ENCODE measurements at places on chromosomes 12 and 14.

- no peak for DNase-seq
Observed at GRCh38 chr14:92443741-92444140, 69.8 kb upstream of the RIN3 start.

DNA sequence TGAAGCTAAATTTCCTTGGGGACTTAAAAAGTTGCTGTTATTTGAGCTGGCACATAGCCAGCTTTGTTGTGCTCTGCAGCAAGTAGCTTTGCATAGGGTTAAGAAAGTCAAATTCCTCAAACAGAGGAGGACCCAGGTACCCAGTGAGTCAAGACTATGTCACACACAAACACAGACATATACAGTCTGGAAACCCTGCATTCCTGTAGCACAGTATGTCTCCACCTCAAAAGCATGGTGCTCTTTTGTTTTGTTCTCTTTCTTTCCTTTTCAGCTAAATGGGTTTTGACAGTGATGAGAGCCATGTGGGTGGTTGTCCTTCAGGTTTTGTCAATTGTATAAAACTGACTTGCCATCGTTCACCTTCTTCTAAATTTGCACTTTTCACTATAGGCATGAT is 179.6 kb upstream of the DIO2 start:
- no peak for DNase-seq

- no peak for DNase-seq
Observed at GRCh38 chr14:88106377-88106776, 101.4 kb downstream of the GPR65 start.

- no peak for DNase-seq
Observed at GRCh38 chr12:112327209-112327938, 54.9 kb downstream of the HECTD4 start.

DNA sequence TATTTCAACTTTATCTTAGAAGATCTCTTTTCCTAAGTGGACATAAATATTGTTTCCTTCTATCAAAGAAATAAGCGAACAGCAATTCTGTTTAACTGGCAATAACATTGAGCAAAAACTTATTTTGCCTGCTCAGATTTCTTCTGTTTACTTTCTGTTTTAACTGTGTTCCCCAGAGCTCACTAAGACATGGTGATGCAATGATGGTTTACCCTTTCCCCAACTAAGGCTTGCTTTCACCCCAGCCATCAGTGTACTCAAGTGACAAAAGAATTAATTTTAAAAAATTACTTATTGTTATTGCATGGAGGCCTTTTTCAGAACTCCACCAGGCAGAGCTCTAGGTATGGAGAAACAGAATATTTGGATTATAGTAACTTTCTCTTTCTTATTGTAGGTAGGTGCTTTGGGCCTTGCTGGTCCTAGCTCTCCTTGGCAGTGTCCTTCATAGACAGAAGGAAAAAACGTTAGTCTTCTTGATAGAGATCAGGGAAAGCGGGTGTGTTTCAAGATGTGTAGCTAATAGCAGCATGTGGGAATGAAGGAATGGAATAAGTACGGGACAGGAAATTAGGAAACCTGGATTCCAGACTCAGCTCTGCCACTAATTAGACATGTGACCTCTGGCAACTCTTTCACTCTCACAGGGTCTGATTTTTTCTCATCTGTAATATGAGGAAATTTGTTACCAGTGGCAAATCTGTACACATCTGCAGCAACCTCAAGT is 14.6 kb upstream of the DDHD1 start:
- DNase-seq = no peak

- no peak for DNase-seq
Observed at GRCh38 chr12:11824736-11825135, 175.3 kb downstream of the ETV6 start.

DNA sequence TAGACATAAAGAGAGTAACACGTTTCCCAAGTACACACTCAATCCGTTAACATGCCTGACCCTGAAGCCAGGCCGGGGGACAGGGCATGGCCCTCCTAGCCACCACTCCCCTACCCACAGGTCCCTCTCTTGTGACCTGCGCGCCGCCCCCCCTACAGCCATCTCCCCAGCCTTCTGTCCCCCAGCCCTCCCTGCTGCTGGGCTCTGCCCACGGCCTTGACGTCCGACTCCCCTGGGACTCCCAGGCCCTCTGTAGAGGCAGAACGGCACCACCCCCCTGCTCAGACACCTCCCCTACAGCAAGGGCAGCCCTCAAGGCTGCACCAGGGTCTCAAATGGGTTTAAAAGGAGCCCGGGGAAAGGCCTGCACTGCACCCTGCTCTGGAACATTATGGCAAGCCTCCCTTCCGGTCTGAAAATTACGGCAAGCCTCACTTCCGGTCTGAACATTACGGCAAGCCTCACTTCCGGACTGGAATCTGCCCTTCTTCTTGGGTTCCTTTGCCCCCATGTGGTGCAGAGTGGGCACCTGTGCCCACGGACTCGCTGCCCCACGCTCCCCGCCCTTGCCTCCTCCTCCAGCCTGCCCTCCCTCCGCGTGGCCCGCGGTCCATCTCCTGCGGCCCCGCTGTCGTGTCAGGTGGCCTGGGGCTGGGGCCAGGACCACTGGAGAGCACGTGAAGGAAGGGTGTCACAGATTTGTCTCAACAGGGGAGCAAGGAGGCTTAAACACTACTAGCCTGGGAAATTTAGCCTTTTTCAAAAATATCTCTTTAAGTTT is 77.6 kb downstream of the MOK start:
- DNase-seq = no peak

- DNase-seq = peak; percentile 27
Observed at GRCh38 chr12:63826006-63826585, 18.4 kb upstream of the SRGAP1 start.

GRCh38 chr12:121448771-121449315 is 48.9 kb downstream of the RNF34 start:
- DNase-seq = no peak

GRCh38 chr12:48189331-48190125 is 6.1 kb downstream of the CCDC184 start:
- peak; percentile 10 for DNase-seq

- no peak for DNase-seq
Observed at GRCh38 chr14:103889313-103890051, 38.8 kb upstream of the TDRD9 start.

DNA sequence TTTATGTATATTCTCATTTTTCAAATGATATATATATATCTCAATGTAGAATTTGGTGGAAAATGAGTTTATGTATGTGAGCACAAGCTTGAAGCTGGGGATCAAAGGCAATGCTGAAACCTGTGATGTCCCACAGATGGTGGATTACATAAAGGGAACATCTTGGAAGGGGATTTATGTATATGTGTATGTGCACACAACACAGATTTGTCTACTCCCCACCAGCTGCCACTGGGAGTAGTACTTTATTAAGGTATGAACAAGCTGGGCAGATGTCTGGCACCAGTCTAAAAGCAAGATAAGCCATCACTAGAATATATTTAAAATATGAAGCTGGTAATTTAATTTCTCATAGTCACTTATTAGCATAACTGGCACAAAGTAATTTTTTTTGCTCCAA is 895.6 kb downstream of the SLC6A15 start:
- no peak for DNase-seq

DNA sequence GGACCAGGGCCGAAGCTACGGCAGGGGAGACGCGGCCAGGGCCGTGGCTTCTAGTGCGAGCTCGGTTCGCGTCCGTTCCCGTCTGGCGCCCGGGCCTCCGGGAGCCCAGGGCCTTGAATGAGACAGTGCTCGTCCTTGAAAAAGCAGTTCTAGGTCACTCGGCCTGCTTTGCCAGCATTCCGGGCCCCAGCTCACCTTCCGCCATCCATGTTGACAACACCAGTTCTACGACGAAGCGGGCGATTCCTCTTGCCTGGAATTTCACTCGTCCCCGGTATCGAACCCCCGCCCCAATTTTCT is 4.5 kb downstream of the OR10AD1 start:
- peak; percentile 8 for DNase-seq

- DNase-seq = no peak
Observed at GRCh38 chr12:123996581-123996980, 23.6 kb downstream of the ZNF664 start.

GRCh38 chr12:47366157-47366556 is 286.4 kb upstream of the AMIGO2 start:
- DNase-seq = no peak

- DNase-seq = no peak
Observed at GRCh38 chr12:3987571-3987970, 114.4 kb upstream of the PARP11 start.

DNA sequence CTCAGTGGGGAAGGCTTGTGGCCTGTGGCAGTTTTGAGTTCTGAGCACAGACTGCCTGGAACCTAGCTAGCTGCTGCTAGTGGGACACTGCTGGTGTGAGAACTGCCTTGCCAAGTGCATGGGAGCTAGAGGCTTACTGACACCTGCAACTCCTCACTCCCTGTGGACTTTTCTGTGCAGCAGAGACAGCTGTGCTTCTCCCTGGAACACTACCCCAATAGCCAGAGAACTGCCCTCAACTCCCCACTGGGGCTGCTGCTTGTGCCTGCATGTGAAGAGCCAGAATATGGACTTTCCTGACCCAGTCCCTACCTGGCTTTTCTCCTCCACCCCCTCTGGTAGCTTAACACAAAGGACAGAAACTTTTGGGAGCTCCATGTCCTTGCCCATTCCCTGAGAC is 222.6 kb downstream of the ADGRD1 start:
- no peak for DNase-seq

DNA sequence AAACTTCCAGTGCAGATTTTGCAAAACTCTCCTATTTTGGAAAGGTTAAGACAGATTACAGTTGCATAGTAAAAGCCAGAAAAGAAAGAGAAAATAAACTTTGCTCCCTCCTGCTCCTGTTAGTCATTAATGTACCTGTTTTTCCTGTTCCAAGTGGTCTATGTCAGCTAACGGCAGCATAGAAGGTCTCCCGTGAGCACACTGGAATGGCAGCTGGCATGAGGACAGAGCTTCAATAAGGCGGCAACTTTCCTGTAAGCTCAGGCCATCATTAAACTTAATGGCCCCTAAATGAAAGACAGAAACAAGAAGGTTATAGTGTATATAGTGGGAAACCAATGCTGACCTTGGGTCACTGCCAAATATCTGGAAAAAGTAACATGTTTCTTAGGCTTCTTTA is 16.0 kb downstream of the EIF2B2 start:
- no peak for DNase-seq

GRCh38 chr12:96711364-96711763 is 195.7 kb upstream of the NEDD1 start:
- no peak for DNase-seq

DNA sequence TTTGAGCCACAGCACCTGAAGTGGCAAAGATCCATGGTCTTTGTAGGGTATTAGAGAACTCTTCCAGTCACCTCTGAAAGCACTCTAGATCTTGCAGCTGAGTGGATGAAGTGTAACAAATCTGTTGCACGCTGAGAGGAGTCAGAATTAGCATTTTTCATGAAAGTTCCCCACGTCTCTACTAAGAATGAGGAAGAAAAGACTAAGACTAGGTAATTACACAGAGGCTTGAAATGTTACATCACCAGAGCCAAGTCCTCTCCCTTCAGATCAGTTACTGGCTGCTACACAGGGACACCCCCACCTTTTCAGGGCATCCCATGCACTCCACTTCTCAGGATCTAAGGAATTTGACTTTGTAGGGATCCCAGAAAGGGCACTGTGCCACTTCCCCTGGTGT is 98.6 kb upstream of the FKBP4 start:
- no peak for DNase-seq

- DNase-seq = no peak
Observed at GRCh38 chr12:26269562-26270284, 74.3 kb downstream of the SSPN start.

DNA sequence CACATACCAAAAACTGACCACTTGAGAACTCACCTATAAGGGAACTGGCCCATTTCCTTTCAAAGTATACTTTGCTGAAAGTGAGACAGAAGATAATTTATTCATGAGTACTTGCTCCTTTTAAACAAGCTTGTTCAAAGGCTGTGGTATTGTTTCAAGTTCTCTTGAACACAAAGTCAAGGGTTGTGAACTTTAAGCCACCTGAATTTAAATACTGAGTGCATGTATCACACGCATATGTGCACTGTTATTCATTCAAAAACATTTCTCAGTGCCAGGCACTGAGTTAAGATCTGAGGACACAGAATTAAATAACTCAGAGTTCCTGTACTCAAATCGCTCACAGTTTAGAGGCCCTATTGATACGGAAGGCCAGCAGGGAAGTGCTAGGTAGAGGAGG is 19.1 kb upstream of the LDHB start:
- no peak for DNase-seq

GRCh38 chr12:94269316-94269999 is 121.1 kb downstream of the PLXNC1 start:
- no peak for DNase-seq

DNA sequence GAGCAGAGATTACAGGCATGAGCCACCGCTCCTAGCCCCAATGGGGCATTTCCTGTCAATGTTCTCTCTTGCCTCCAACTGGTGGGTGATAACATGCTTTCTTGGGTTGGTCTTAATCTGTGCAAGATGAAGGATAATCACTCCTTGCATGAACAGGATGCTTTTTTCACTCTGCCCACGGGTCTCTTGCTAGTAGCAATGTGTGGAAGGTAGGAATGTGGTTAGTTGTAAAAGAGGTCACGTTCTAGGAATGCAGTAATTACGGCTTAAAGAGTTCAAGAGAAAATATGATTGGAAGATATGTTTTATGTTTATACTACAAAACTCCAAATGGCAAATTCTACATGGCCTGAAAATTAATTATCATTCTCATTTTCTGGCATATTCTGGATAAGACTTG is 10.5 kb downstream of the RNASE10 start:
- DNase-seq = no peak

- DNase-seq = no peak
Observed at GRCh38 chr12:73180734-73181133, 908.6 kb downstream of the TRHDE start.

GRCh38 chr12:68831272-68831671 is 23.3 kb downstream of the MDM2 start:
- no peak for DNase-seq

DNA sequence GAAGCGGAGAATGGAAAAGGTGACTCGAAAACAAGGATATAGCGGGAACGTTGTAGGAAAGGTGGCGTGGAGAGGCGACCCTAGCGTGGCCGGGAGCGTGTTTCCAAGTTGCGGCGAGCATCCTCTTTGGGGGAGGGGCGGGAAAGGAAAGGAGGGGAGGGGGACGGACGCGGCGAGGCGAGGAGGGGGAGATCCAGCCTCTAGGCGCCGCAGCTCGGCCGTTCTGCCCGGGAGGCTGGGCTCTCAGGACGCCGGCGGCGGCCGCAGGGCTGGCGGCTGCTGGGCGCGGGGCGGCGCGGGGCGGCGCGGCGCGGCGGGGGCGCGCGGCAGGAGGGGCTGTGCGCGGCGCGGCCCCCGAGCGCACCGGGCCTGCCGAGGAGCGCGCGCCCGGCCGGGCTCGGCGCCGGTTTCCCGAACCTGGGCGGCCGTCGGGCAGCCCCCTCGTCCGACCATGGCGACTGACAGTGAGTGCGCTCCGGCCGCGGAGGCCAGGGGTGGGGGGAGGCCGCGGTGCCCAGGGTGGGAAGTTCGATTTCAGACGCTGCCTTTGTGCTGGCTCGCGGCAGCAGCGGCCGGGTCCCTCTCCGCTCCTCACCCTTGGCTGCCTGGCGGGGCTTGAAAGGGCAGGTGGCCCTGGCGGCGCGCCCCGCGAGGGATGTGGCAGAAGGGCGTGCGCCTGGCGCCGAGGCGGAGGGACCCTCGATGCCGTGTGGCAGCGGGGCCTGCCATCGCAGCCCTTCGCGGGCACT is 50.3 kb downstream of the SNAPC1 start:
- DNase-seq = no peak

GRCh38 chr12:111309584-111309983 is 59.3 kb downstream of the PHETA1 start:
- DNase-seq = no peak

Measured in SHP77 treated with DMSO at 0.1 percent for 48 hours (cell line).